ENCODE measurements at places on chromosomes 7 and 10.

DNA sequence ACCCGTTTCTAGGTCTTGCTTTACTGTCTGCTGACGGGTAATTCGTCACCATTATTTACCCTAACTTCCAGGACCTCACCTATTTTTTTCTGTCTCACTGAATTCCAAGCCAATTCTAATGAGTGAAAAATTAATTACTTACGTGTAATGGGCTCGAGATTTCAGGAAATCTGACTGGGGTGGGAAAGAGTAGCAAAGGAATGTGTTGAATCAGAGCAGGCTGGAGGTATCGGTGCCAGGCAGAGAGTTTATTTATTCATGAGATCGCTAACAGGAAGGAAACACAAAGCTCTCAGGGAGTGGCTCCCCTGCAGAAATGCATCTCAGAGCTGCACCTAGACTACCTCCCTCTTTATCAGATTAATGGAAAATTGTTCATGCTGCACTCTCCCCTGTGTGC is 4.0 kb upstream of the DIP2C start:
- DNase-seq: peak; percentile 32

GRCh38 chr7:99929730-99930053 is 272 bp upstream of the GJC3 start:
- DNase-seq: no peak

DNA sequence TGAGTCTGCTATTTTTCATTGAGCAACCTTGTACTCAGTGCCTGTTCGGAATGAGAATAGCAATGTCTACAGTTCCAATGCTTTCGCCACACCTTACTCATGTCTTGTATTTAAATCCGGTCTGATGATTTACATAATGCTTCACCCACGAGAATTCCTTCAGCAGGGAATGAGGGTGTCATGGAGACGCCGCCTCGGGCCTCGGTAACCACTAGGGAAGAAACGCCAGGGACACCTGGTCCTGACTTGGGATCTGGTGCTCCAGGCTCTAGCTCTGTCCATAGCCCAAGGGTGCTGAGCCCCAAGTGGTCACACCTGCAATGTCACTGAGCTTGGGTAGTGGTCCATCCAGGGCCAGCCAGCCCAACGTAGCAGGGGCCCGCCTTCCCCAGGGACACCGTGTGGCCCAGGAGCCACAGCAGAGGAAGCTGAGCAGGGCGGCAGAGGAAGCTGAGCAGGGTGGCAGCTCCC is 37.4 kb downstream of the PRKAG2 start:
- DNase-seq: no peak

GRCh38 chr10:69465457-69466157 is 14.3 kb downstream of the TSPAN15 start:
- DNase-seq: no peak

DNA sequence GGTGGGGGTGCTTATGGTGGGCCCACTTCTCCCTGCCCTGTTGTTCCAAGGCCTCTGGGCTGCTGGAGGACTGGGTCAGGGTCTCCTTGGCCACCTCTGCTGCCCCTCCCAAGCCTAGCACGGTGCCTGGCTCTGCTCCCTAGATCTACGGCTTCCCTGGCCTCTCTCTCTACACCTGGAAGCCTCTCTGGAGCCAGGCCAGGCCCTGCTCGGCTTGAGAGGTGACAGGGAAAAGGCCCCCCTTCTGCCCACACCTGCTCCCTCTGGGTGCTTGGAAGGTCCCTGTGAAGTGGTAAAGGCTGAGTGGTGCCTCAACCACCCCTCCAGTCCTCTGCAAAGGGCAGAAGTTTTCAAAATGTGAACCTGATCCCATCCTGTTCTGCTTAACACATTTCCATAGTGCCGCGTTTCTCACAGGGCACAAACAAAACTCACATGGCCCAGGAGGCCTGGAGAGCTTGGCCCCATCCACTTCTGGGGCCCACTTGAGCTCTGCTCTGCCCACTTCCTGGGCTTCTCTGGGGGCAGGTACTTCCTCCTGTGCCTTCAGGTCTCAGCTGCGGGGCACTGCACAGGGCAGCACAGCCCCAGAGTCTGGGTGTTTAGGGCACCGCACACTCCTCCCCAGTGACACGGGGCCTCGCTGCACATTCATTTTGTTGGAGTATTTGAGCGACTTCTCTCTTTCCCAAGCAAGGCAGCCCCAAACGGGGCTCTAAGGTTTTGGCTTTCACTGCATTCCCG is 169.9 kb downstream of the PIP4K2A start:
- no peak for DNase-seq

DNA sequence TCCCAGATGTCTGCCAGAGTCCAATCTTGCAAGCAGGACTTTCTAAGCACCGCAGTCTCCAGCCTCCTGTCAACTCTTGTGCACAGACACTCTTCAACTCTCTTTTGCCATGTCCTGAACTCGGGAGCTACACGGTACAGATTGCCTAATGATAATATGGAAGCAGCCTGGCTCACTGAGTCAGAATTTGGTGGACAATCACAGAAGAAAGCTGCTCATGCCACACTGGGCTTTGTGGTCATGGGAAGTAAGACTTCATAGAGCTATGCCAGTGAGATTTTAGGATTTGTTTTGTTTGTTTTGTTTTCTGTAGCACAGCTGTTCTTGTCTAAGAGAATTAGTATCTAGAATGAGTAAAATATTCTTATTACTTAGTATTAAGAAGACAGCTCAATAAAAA is 144.1 kb upstream of the PRSS58 start:
- peak; percentile 6 for DNase-seq
